ENCODE measurements at places on chromosomes 4 and X.

GRCh38 chrX:74225111-74225510 lies 78.9 kb upstream of the ZCCHC13 start:
- DNase-seq: no peak
- no peak overlapping the region for H3K27ac ChIP-seq
- no peaks in the 10 kb centered on the region for H3K27me3 ChIP-seq
- peaks cover 17% of the 10 kb centered on the region for H3K36me3 ChIP-seq

- H3K27me3 ChIP-seq: no peaks in the 10 kb centered on the region
- peaks cover 22% of the 10 kb centered on the region for H3K4me1 ChIP-seq
- H3K27ac ChIP-seq: no peak overlapping the region
- peaks cover 6% of the 10 kb centered on the region for H3K36me3 ChIP-seq
- DNase-seq: no peak
- H3K4me3 ChIP-seq: no peak overlapping the region
Observed at GRCh38 chr4:106312377-106312776, 3.6 kb downstream of the TBCK start.

GRCh38 chr4:89469516-89469915 lies 161.9 kb upstream of the GPRIN3 start:
- H3K4me3 ChIP-seq: no peak overlapping the region
- H3K4me1 ChIP-seq: peaks cover 9% of the 10 kb centered on the region
- no peak for DNase-seq
- peak overlapping the region; percentile 74 for H3K27ac ChIP-seq
- H3K36me3 ChIP-seq: no peaks in the 10 kb centered on the region

GRCh38 chrX:74297766-74298165 lies 6.2 kb upstream of the ZCCHC13 start:
- H3K27me3 ChIP-seq: no peaks in the 10 kb centered on the region
- H3K4me3 ChIP-seq: no peak overlapping the region
- no peaks in the 10 kb centered on the region for H3K36me3 ChIP-seq
- no peaks in the 10 kb centered on the region for H3K4me1 ChIP-seq
- no peak overlapping the region for H3K27ac ChIP-seq
- DNase-seq: no peak

GRCh38 chrX:97102938-97103337 lies 219.2 kb downstream of the RPA4 start:
- no peaks in the 10 kb centered on the region for H3K4me1 ChIP-seq
- no peaks in the 10 kb centered on the region for H3K27me3 ChIP-seq
- no peak overlapping the region for H3K27ac ChIP-seq
- H3K36me3 ChIP-seq: no peaks in the 10 kb centered on the region

- no peak overlapping the region for H3K4me3 ChIP-seq
- no peak overlapping the region for H3K27ac ChIP-seq
- H3K4me1 ChIP-seq: no peaks in the 10 kb centered on the region
- DNase-seq: no peak
- peaks cover 11% of the 10 kb centered on the region for H3K27me3 ChIP-seq
Observed at GRCh38 chrX:30302956-30303355, 6.2 kb downstream of the NR0B1 start.

DNA sequence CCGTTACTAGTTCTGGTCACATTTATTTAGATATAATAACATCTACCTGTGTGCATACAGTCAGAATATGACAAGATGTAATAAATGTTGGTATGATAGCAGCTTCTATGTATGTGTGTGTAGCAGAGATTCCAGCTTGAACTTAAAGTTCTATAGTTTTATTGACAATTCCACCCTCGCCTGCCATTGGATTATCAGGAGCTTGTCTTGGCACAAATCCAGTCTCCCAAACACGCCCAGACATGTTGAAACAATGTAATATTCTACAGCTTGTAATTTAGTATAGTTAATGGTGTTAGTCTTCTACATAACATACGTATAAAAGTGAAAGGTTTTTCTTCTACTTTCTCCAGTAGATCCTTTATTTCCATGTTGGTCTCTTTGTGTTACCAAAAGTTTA lies 44.4 kb downstream of the BBS12 start:
- H3K4me3 ChIP-seq: no peak overlapping the region
- no peaks in the 10 kb centered on the region for H3K27me3 ChIP-seq
- H3K27ac ChIP-seq: no peak overlapping the region
- no peaks in the 10 kb centered on the region for H3K36me3 ChIP-seq
- no peak for DNase-seq
- H3K4me1 ChIP-seq: no peaks in the 10 kb centered on the region

- no peak overlapping the region for H3K27ac ChIP-seq
- H3K4me1 ChIP-seq: no peaks in the 10 kb centered on the region
- no peaks in the 10 kb centered on the region for H3K27me3 ChIP-seq
- H3K4me3 ChIP-seq: no peak overlapping the region
Observed at GRCh38 chrX:143669395-143669794, 33.5 kb upstream of the SLITRK4 start.

DNA sequence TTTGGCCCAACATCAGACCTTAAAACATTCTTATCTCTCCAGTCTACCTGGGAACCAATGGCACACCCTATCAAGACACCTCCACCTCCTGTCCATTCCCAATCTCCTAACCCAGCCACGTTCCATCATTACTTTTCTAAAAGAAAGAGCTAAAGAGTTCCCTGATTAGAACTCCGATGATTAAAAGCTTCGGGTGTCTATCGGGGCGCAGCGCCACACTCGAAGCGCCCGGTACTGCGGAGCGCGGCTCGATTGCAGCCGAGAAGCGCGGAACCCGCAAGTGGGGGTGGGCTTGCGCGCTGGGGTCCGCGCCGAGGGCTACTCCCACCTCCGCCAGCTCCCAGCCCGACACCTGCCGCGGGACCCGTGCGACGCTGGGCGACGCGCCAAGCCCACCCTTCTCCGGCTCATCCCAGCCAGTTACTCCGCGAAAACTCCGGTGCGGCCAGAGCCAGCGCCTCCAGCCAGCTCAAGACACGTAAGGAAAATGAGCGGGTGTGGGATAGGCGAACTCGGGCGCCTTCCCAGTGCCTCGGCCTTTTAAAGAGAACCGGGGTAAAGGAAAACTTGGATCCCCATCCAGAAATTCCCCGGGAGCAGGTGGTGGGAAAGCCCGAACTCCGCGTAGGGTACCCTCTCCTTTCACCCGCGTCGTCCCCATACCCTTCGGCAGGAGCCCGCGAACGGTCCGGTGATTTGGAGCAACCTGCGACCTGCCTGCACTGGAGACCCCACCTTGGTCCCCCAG lies 593 bp downstream of the NPY1R start:
- no peak overlapping the region for H3K27ac ChIP-seq
- H3K4me1 ChIP-seq: no peaks in the 10 kb centered on the region
- peak overlapping the region; percentile 46 for H3K4me3 ChIP-seq
- no peaks in the 10 kb centered on the region for H3K36me3 ChIP-seq
- DNase-seq: no peak

GRCh38 chr4:36914106-36914505 lies 330.4 kb upstream of the NWD2 start:
- H3K27me3 ChIP-seq: no peaks in the 10 kb centered on the region
- H3K27ac ChIP-seq: no peak overlapping the region
- H3K4me1 ChIP-seq: no peaks in the 10 kb centered on the region
- H3K4me3 ChIP-seq: no peak overlapping the region
- no peaks in the 10 kb centered on the region for H3K36me3 ChIP-seq

DNA sequence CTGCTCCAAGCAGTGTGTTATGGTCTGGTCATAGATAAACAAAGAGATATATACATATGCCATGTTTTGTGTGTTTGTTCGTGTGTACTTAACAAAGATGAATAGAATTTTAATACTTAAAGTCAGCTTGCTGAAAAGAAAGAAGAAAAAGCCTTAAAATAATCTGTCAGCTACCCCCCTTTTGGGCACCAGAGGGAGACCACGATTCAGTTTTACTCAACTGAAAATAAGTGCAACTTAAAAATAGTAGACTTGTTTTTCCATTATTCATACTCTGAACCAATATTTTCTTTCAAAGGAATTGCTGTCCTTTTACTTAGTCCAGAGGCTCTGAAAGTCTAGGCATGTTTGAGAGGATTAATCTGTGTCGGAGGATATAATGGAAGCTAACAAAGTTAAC lies 181.7 kb upstream of the AGTR2 start:
- no peaks in the 10 kb centered on the region for H3K36me3 ChIP-seq
- no peak for DNase-seq
- no peak overlapping the region for H3K4me3 ChIP-seq
- H3K27ac ChIP-seq: no peak overlapping the region

GRCh38 chr4:1177274-1178141 lies 5.1 kb upstream of the SPON2 start:
- H3K4me1 ChIP-seq: peaks cover 9% of the 10 kb centered on the region
- no peaks in the 10 kb centered on the region for H3K36me3 ChIP-seq
- H3K4me3 ChIP-seq: no peak overlapping the region
- DNase-seq: no peak

DNA sequence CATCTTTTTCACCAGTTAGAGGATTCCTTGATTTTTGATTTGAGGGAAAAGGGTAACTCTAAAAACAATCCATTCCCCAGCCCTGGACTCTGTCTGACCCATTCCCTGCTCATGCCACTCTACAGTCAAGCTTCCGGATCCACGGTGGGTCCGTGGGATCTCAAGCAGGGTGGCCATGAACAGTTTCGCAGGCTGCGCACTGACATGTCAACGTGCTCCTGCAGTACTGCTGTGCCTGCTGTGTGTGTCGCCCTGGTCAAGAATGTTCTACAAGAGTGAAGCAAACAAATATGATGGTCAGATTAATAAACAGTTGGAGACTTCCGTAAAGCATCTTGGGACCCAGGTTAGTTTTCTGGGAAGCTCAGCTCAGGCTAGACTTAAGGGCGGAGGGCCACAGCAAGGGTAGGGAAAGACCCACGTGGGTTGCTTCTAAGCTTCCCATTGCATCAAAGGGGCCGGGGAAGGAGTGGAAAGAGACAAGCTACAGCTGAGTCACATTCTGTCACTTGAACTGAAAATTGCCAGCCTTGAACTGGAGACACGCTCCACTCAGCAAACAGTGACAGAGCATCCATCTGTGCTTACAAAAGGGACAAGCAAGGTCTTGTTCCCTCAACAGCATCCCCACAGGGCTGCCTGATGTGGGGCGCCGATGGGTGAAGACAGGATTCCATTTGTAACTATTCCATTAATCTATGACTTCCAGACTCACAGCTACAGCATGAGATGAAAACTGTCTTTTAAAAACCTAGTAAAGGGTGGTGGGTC lies 81.8 kb downstream of the MTMR1 start:
- DNase-seq: no peak
- H3K27me3 ChIP-seq: no peaks in the 10 kb centered on the region
- H3K4me3 ChIP-seq: no peak overlapping the region

- no peaks in the 10 kb centered on the region for H3K36me3 ChIP-seq
- H3K27ac ChIP-seq: no peak overlapping the region
- H3K27me3 ChIP-seq: no peaks in the 10 kb centered on the region
- no peaks in the 10 kb centered on the region for H3K4me1 ChIP-seq
- DNase-seq: no peak
Observed at GRCh38 chr4:52116641-52117040, 65.5 kb downstream of the SPATA18 start.

- no peak overlapping the region for H3K27ac ChIP-seq
- no peaks in the 10 kb centered on the region for H3K36me3 ChIP-seq
- H3K4me1 ChIP-seq: peaks cover 10% of the 10 kb centered on the region
Observed at GRCh38 chr4:101039367-101039766, 308.0 kb downstream of the PPP3CA start.

- no peaks in the 10 kb centered on the region for H3K36me3 ChIP-seq
- H3K4me1 ChIP-seq: no peaks in the 10 kb centered on the region
- H3K27ac ChIP-seq: no peak overlapping the region
Observed at GRCh38 chrX:111124418-111124817, 28.4 kb downstream of the PAK3 start.

DNA sequence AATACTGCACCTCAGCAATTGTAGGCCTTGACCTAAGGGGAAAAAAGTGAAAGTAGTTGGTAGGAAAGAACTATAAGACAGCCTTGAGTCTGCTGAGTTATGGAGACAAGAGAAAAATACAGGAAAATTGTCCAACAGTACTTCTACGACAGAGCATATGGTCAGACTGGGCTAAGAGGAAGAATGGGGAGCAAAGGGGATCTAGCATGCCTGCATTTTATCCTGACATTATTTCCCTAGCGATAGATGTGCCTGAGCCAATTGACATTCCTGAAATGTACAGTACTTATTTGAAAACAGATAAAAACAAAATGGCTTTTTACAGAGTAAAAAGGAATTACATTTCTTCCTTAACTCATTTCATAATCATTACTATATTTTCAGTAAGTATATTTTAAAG lies 22.2 kb downstream of the GUCY1A1 start:
- H3K4me1 ChIP-seq: peaks cover 16% of the 10 kb centered on the region
- H3K4me3 ChIP-seq: no peak overlapping the region
- no peaks in the 10 kb centered on the region for H3K36me3 ChIP-seq
- DNase-seq: no peak

DNA sequence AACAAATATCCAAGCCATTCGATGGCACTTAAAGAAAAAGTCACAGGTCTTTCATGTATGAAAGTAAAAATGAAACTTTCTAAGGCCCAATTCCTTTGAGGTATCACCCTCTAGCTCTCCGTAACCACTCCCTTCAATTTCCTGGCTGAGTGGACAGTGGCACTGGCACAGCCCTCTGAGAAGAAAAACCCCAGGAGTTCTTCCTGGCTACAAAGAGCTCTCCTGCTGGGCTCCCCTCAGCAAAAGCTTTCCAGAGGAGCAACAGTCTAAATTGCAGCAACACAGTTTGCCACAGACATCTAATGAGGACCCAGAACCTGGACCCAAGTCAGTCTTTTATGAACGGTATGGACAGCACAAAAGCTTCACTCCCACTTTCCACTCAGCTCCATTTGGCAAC lies 71.8 kb downstream of the FUNDC1 start:
- H3K36me3 ChIP-seq: no peaks in the 10 kb centered on the region
- no peak for DNase-seq
- H3K27me3 ChIP-seq: no peaks in the 10 kb centered on the region
- H3K27ac ChIP-seq: no peak overlapping the region
- no peaks in the 10 kb centered on the region for H3K4me1 ChIP-seq

DNA sequence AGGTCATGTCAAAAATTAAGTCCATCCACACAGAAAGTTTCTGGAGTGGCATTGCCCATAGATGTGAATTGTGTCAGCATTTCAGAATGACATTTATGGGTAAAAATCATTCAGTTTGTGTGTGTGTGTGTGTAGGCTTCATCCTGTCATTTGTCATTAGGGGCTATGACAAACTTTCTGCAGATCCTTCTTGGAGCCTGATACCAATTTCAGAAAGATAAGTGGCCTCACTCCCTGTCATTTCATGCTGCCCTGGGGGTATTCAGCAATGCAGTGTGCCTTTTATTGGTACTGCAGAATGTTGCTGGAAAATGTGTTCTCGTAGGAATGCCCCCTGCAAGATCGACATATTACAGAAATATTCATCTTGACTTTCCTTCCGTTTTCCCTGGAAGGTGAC lies 659.7 kb downstream of the NLGN4X start:
- H3K36me3 ChIP-seq: no peaks in the 10 kb centered on the region
- H3K27me3 ChIP-seq: no peaks in the 10 kb centered on the region
- H3K27ac ChIP-seq: no peak overlapping the region
- no peaks in the 10 kb centered on the region for H3K4me1 ChIP-seq
- no peak overlapping the region for H3K4me3 ChIP-seq

- no peak overlapping the region for H3K27ac ChIP-seq
- H3K4me3 ChIP-seq: no peak overlapping the region
- no peak for DNase-seq
- H3K4me1 ChIP-seq: no peaks in the 10 kb centered on the region
Observed at GRCh38 chr4:108118505-108118904, 50.2 kb downstream of the LEF1 start.
